ENCODE measurements at places on chromosomes 5 and 9.

- DNase-seq = no peak
Measured at GRCh38 chr5:17951392-17952169, 317.3 kb downstream of the TAF11L14 start.

GRCh38 chr5:12071455-12071854 lies 167.2 kb upstream of the CTNND2 start:
- DNase-seq = no peak

- peak; percentile 53 for DNase-seq
Measured at GRCh38 chr5:95712347-95712958, 18.7 kb upstream of the RHOBTB3 start.

GRCh38 chr9:76688471-76689238 lies 75.6 kb upstream of the PCA3 start:
- DNase-seq = no peak

DNA sequence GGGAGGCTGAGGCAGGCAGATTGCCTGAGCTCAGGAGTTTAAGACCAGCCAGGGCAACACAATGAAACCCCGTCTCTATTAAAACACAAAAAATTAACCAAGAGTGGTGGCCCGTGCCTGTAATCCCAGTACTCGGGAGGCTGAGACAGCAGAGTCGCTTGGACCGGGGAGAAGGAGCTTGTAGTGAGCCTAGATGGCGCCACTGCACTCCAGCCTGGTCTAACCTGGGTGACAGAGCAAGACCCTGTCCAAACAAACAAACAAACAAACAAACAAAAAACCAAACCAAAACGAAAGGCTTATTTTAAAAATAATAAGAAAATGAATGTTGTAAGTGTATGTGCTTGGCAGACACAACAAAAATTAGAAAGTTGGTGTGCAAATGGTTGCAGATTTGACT lies 536.3 kb upstream of the PTPRD start:
- no peak for DNase-seq

DNA sequence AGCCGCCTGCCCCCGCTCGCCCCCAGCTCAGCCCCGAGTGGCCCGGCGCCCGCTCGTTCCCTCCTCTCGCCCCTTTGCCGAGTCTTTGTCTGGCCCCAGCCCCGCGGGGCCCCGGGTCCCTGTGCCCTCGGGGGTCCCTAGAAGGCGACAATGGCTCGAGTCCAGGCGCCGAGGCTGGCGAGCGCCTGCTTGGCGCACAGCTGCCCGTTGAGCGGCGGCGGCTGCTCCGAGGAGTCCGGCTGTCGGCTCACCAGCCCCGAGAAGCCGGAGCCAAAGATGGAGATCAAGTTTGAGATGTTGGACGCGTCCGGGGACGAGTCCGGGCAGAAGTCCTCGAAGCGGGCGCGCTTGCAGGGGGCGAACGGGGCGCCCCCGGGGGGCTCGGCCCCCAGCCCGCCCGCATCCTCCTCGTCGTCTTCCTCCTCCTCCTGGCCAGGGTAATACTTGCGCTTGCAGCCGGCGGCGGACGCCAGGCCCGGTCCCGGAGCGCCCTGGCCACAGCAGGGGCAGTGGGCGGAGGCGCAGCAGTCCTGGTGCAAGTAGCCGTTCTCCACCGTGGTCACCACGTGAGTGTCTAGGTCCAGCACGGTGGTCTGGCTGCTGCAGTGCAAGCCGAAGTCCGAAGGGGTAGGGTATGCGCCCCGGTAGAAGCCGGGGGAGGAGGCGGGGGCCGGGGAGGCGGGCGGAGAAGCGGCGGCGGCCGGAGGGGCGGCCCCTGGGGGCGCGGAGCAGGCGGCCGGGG lies 1.2 kb downstream of the IER5L start:
- peak; percentile 55 for DNase-seq

GRCh38 chr5:57836921-57837320 lies 354.3 kb upstream of the ACTBL2 start:
- DNase-seq = no peak

DNA sequence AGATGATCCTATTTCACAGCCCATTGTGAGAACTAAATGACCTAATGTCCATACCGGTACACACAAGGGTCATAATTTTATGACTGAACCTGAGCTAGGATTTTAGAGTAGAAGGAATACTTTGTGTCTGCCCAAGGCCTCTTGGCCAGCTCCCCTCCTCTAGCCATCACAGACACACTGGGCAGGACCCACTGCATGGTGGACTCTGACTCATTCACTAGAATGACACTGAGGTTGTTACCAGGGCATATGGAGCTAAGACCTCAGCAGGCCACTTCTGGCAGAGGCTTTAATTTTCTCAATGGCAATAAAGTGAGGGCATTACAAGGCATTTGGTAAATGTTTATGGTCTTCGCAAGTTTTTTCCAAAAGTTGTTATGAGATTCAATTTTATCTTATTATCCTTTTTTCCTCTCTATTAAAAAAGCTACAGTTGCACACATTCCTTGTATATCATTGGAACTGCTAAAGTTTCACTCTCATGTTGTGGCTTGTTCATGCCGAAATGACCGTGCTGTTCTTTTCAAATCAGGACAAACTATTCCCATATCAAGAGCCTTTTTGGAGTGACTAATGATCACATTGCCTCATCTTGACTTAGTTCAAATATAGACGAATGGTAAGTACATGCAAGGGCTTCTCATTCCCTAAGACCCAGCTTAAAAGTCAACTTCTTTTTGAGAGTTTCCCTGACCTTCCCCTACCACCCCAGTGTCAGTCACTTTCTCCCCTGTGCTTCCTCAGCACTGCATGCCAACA lies 595.7 kb downstream of the ACTL7B start:
- DNase-seq = no peak

GRCh38 chr9:132996526-132996925 lies 18.0 kb downstream of the GFI1B start:
- DNase-seq = no peak

DNA sequence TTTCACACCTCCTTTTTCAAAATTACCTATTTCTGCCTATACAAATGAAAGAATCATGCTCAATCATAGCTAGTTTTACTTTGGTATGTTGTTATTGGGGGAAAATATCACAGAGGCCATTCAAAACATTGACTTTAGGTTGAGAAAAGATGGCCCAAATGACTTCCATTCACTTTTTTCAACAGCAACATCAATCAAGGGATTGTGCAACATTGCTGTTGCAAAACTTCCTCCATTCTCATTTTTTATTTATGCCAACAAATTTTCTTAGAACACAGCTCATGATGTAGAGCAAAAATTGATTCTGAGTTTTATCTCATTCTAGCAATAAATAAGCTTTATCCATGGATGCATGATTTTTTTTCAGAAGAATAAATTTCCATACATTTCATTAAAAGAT lies 93.6 kb upstream of the RORB start:
- no peak for DNase-seq

DNA sequence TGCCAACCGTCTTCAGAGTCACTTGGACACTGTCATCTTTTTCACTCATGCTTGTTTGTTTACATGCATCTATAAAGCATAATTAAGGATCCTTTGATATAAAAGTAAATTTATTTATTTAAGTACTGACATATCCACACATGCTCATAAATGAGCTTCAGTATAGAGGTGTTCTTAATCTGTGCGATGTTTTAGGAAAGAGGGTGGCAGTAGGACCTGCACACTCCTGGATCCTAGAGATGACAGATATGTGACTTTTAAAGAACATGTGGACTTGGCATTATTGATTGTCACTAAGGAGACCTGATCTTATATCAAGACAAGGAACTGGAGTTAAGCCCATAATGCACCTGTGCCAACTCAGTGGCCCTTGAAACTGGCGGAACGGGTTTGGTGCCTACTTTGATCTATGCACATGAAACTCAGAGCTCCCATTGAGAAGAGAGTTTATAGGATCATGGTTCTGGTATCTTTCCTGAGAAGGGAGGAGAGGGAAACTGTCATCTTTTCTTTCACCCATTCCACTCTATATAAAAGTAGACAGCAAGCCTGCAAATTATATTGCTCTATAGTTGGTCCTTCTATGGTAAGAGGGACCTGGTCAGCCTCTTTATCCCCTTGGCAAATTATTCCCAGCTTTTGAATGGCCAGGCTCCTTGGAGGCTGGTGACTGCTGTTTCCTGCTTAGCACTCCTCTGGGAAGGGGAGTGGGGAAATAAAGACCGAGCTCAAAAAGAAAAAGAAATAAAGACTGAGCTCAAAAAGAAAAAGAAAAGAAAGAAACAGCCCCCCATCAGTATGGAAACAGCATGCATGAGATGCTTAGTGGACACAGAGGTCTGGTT lies 57.8 kb upstream of the LIFR start:
- DNase-seq = no peak

- no peak for DNase-seq
Measured at GRCh38 chr5:166957782-166958181, 1333.7 kb upstream of the WWC1 start.

- DNase-seq = no peak
Measured at GRCh38 chr5:16134204-16134603, 45.4 kb downstream of the MARCHF11 start.

GRCh38 chr5:172689801-172690200 lies 48.7 kb downstream of the NEURL1B start:
- no peak for DNase-seq

DNA sequence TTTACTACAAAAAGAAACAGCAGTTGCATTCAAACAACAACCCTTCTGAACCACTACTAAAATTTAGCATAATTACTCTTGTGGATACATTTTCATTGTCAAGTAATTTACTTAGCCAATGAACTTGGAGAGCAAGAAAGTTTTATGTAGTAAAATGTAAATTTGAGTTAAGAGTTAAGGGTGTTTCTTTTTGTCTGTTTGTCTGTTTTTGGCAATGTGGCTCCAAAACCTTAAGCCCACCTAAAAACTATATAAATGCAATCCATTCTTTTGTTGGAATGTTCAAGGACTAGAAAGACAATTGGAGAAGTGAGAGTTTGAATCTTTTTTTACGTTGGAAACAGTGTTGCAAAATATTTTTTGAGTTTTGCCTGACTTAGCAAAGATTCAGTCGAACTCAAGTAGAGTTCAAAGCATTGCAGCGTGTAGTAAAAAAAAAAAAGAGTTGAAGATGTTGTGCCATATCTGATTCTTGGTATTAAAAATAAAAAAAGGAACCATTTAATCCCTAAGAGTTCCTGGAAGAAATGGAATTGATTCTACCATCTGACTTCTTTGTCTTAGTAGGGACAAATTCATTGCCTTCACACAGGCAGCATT lies 867 bp downstream of the SYK start:
- DNase-seq = no peak

GRCh38 chr5:135344349-135344748 lies 54.7 kb downstream of the MACROH2A1 start:
- no peak for DNase-seq

GRCh38 chr9:93058355-93059010 lies at the start of gene SUSD3:
Gene SUSD3, plus strand, starts transcription at chr9:93058701. Its CDS starts 42 bp downstream, at chr9:93058743.
- peak; percentile 86 for DNase-seq

- peak; percentile 99 for DNase-seq
Measured at GRCh38 chr9:124415102-124415851, at the start of gene PSMB7. Gene PSMB7, minus strand, starts transcription at chr9:124415442. Its CDS starts 17 bp downstream, at chr9:124415425.

GRCh38 chr5:38443390-38443789 lies 113.1 kb downstream of the LIFR start:
- DNase-seq = no peak

DNA sequence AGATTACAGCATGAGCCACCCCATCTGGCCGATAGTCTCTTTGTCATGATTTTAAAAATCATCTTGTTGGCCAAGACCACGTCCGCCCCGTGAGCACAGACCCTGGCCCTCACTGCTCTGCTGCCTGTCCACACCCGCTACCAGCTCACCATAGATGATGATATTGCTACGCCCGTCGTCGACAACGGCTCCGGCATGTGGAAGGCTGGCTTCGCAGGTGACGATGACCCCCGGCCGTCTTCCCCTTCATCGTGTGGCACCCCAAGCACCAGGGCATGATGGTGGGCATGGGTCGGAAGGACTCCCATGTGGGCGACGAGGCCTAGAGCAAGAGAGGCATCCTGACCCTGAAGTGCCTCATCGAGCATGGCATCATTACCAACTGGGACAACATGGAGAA lies 76.5 kb downstream of the KDM4C start:
- no peak for DNase-seq
